ENCODE measurements at places on chromosomes 16 and 17. TPM values are rescaled to one million over a fixed set of nuclear protein-coding genes. Genes with fewer than 3 reads are reported as not detected.

GRCh38 chr17:8287651-8288335, 677 bp upstream of the RANGRF start:
- H3K4me3 ChIP-seq: peak overlapping the region; percentile 84
- H3K27ac ChIP-seq: peak overlapping the region; percentile 58
- H3K27me3 ChIP-seq: no peaks in the 10 kb centered on the region
- peak; percentile 15 for DNase-seq
- H3K36me3 ChIP-seq: peaks cover 22% of the 10 kb centered on the region
- H3K4me1 ChIP-seq: peaks cover 3% of the 10 kb centered on the region

GRCh38 chr16:7967996-7968509, 622.3 kb downstream of the TMEM114 start:
- DNase-seq: no peak
- no peaks in the 10 kb centered on the region for H3K4me1 ChIP-seq
- no peak overlapping the region for H3K27ac ChIP-seq
- no peaks in the 10 kb centered on the region for H3K27me3 ChIP-seq
- no peak overlapping the region for H3K4me3 ChIP-seq

DNA sequence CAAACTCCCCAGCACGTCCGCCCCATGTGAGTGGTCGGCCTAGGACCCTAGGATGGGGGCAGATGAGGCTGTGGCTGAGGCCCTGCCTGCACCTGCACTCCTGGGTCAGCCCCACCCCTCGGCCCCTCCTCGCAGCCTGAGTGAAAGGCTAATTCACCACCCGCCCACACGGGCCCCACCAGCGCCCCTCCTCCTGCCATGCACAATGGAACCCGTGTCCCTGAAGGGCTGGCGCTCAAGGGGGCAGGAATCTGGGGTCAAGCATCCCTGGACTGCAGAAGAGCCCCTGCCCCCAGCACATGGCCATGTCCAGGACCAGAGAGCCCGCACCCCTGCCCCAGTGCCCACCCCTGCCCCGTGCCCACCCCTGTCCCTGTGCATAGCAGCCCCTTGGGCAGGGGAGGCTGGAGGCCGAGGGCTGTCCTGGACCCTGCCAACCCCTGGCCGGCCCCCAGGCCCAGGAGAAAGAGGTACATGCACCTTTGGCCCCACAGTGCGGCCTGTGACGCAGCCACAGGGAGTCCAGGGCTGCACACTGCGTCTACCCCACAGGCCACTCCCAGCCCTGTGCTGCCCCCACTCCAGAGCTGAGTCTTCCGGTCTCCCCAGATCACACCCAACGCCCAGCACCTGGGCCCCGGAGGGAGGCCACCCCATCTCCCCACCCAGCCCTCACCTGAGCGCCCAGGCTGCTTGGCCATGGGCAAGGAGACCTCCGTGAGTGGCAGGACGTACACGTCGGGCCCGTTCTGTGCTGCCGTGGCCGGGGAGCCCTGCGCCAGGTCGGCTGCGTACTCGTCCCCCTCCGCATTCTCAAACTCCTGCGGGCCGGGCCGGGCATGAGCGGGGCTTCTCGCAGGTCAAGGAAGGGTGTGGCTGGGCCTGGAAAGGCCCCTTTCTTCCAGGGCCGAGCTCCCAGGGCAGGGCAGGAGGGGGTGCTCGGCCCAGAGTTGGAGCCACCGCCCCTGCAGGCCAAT, 34.6 kb upstream of the PVALEF start:
- no peak for DNase-seq
- peaks cover 5% of the 10 kb centered on the region for H3K36me3 ChIP-seq
- no peaks in the 10 kb centered on the region for H3K4me1 ChIP-seq

Gene TOX3
- total RNA-seq: 27.4 TPM

Gene FXR2
- total RNA-seq: 30.3 TPM

Gene PLEKHM1
- 82.4 TPM for total RNA-seq

GRCh38 chr17:76676629-76677028, 33.1 kb upstream of the ST6GALNAC1 start:
- no peak for DNase-seq
- H3K36me3 ChIP-seq: peaks cover 10% of the 10 kb centered on the region
- H3K27me3 ChIP-seq: no peaks in the 10 kb centered on the region
- no peak overlapping the region for H3K27ac ChIP-seq
- H3K4me3 ChIP-seq: no peak overlapping the region

DNA sequence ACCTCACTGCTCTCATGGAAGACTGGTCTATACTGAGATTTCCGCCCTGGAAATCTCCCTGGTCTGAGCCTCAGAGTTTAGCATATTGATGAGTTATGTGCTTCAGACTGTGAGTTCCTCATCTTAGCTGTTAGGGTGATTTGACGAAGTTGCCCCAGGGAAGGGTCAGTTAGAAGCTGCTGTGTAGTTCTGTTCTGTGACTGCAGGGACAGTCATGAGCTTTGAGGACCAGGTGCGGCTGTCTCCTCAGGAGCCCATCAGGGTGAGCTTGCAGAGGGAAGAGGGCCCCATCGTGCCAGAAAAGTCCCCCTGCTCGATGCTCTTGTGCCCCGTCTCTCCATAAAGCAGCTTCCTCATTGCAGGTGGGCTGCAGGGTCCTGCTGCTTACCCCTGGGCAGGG, 28.3 kb upstream of the IL17C start:
- no peak overlapping the region for H3K4me3 ChIP-seq
- H3K27ac ChIP-seq: no peak overlapping the region
- no peaks in the 10 kb centered on the region for H3K27me3 ChIP-seq
- peaks cover 9% of the 10 kb centered on the region for H3K36me3 ChIP-seq

DNA sequence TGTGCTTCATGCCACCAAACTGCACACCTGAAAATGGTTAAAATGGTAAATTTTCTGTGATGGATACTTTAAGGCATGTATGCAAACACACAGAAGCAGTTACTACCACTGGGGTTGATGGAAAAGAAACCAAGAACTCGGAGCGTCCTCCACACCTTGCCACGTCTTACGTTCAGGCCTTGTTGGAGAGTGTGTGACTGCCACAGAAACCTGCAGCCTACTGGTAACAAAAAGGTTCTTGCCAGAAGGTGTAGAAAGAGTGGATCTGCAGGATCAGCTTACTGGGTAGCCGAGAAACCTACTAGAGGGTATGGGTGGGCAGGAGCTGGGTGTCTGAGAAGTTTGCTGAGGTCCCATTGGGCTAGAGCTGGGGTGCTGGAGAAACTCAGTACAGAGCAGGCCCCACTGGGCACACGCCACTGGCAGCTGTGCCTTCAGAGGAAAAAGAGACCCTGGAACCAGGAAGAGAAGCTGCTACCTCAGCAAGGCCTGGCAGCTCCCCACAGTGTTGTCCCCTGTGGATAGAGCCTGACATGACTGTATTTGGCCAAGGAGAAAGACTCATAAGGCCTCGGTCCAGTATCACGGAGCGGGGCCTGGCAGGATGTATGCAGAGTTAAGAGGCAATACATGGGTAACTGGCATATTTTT, 204.6 kb downstream of the SEC14L1 start:
- H3K27me3 ChIP-seq: no peaks in the 10 kb centered on the region
- H3K36me3 ChIP-seq: peaks cover 40% of the 10 kb centered on the region
- no peak for DNase-seq
- no peak overlapping the region for H3K4me3 ChIP-seq
- H3K4me1 ChIP-seq: peaks cover 56% of the 10 kb centered on the region

DNA sequence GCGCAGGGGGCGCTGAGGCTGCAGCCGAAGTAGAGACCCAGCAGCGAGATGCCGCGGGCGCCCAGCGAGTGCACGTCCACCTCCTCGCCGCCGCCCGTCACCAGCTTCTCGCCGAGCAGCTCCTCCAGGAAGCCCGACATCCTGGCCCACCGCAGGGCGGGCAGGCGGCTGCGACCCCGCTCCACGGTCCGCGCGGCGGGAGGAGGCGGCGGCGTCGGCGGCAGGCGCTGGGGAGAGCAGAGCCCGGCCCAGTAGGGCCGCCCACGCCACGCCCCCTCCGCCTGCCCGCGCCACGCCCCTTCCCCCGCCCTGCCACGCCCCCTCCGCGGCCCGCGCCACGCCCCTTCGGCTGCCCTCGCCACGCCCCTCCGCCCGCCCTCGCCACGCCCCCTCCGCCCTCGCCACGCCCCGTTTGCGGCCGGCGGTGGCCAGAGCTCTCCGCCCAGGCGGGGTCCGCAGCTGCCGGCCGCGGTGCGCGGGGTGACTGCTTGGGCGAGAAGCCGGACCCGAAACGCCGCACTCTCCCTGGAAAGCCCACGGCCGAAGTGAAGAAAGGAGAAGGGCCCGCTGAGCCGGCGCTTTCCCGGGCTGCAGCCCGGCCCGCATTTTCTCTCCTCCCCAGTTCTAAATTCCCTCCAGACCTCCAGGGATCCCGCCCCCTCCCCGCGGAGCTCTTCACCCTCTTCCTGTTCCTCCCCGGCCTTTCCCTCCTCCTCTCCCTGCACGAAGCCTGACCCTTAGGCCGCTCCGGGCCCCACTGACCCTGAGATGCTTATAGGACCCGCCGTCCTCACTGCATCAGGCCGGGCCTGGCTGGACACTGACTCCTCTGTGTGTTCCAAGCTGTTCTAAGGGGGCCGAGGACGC, at the start of gene NXN:
NXN (minus strand) TSS at position 238 of the 867 bp plus-strand sequence.
- no peaks in the 10 kb centered on the region for H3K4me1 ChIP-seq
- DNase-seq: peak; percentile 82
- H3K27me3 ChIP-seq: peaks cover 11% of the 10 kb centered on the region
- no peak within 1 kb of the TSS for H3K27ac ChIP-seq
- H3K36me3 ChIP-seq: peaks cover 5% of the 10 kb centered on the region

Gene KRT39
- 0.44 TPM for total RNA-seq

DNA sequence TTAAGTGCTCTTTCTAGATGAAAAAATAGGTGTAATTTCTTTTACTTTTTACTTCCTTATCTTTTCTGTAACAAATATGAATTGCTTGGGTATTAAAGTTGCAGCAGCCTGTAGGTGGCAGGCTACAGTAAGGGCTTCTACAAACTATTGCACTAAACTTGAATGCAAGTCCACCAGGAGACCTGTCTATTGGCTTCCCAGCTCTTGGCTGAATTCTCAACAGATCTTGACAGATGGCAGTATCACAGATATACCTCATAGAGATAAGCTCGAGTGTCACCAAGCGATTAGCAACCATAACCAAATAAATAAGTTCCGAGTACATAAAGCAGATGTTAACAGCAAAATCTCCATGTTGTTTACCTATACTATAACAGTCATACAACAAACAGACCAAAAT, 5.9 kb downstream of the BBS2 start:
- no peak overlapping the region for H3K4me3 ChIP-seq
- H3K4me1 ChIP-seq: peaks cover 7% of the 10 kb centered on the region
- no peaks in the 10 kb centered on the region for H3K27me3 ChIP-seq
- H3K36me3 ChIP-seq: peaks cover 5% of the 10 kb centered on the region
- no peak overlapping the region for H3K27ac ChIP-seq

- no peak for DNase-seq
- no peak overlapping the region for H3K27ac ChIP-seq
- no peaks in the 10 kb centered on the region for H3K36me3 ChIP-seq
- H3K4me1 ChIP-seq: no peaks in the 10 kb centered on the region
These were observed 43.9 kb upstream of the ZC3H18 start for GRCh38 chr16:88526008-88526905.

DNA sequence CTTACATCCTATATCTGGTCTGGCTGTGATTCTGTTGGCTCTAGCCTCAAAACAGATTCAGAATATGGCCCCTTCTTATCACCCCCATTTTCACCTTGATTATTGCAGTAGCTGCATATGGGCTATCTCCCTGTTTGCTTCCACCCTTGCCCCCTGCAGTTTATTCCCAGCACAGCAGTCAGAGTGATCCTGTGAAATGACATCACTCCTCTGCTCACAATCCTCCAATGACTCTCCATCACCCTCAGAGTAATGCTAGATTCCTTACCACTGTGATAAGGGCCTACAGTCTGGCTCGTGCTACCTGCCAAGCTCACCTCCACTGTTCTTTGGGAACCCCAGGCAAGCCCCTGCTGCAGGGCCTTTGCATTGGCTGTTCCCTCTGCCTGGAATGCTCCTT, 92.5 kb downstream of the ASIC2 start:
- peaks cover 57% of the 10 kb centered on the region for H3K27me3 ChIP-seq
- no peaks in the 10 kb centered on the region for H3K36me3 ChIP-seq
- no peak overlapping the region for H3K27ac ChIP-seq

Gene SHBG
- total RNA-seq: 0.39 TPM

DNA sequence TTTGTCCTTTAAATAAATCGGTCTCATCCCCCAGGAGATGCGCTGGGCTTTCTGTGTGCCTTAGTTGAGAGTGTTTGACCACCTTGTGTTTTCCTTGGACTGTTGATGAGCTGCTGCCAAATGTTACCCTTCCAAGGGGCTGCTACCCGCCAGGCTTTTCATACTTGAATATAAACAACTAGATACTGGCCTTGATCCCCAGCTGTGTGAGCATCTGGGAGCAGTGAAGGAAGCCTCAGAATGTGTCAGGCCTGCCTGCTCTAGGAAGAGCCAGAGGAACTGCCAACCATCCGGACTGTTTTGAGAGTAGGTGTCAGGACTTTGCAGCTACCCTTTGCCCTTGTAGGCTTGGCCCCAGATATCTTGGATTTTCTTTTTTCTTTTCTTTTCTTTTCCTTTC, 57.8 kb downstream of the LDHD start:
- DNase-seq: no peak
- no peaks in the 10 kb centered on the region for H3K27me3 ChIP-seq
- H3K36me3 ChIP-seq: no peaks in the 10 kb centered on the region
- no peak overlapping the region for H3K4me3 ChIP-seq

GRCh38 chr17:43517615-43518386, 28.3 kb downstream of the ETV4 start:
- no peak overlapping the region for H3K27ac ChIP-seq
- peaks cover 55% of the 10 kb centered on the region for H3K36me3 ChIP-seq
- DNase-seq: no peak
- no peaks in the 10 kb centered on the region for H3K4me1 ChIP-seq
- H3K4me3 ChIP-seq: no peak overlapping the region

DNA sequence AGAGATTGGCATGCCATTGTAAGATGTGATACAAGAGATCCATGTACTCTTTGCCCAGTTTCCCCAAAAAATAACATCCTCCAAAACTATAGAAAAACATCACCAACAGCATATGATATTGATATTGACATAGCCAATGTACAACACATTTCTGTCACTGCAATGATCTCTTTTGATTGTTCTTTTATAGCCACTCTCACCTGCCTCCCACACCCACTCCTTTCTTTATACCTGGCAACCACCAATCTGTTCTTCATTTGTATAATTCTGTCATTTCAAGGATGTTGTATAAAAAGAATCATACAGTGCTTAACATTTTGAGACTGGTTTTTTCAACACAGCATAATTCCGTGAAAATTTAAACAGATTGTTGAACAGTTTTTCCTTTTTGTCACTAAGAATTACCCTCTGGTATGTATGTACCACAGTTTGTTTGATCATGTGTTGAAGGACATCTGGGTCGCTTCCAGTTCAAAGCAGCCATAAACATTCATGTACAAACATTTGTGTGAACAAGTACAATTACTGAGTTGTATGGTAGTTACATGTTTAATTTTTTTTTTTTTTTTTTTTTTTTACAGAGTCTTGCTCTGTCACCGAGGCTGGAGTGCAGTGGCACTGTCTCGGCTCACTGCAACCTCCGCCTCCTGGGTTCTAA, 9.9 kb downstream of the KRTAP9-1 start:
- no peak overlapping the region for H3K27ac ChIP-seq
- no peaks in the 10 kb centered on the region for H3K4me1 ChIP-seq
- no peaks in the 10 kb centered on the region for H3K36me3 ChIP-seq

DNA sequence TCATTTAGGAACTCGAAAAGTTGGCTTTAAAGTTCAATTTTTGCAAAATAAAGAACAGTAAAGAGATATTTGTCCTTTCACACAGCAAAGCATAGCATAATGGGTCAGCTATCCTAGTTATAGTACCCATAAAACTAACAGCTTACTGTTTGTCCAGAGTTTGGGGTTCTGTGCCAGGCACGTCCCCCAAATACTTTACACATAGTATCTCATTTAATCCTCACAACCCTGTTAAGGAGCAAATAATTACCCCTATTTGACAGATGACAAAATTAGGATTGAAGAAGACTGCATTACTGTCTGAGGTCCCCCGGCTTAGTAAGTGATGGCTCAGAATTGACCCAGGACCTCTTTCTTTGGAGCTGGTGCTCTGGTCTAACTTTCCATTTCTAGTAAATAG, 52.6 kb downstream of the MYO1D start:
- H3K27ac ChIP-seq: no peak overlapping the region
- peaks cover 35% of the 10 kb centered on the region for H3K4me1 ChIP-seq

Gene ZG16B
- 15.5 TPM for total RNA-seq

Measured in Calu3 (cell line).